ENCODE measurements at places on chromosomes 2 and 18. TPM values are rescaled to one million over a fixed set of nuclear protein-coding genes. Genes with fewer than 3 reads are reported as not detected.

DNA sequence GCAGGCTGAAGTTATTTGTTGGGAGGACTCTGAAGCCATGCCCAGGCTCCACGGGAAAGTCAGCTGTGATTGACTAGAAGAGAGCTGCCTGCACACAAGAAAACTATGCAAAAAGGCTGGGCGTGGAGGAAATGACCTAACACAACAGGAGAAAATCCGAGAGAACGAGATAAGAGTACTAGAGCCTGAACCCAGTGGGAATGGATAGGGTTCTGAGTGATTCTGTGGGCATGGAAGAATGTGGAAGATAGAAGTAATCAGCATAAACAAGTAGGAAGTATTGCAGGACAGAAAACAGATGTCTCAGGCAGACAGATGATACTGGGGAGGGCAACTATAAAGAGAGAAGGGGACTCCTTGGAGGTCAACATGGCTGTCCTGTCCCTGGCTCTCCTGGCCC is 12.1 kb upstream of the COPS8 start:
- peaks cover 28% of the 10 kb centered on the region for H3K4me1 ChIP-seq
- H3K4me3 ChIP-seq, result no peak overlapping the region
- no peaks in the 10 kb centered on the region for H3K36me3 ChIP-seq
- DNase-seq, result no peak
- peak overlapping the region; percentile 56 for H3K27ac ChIP-seq
- H3K27me3 ChIP-seq, result no peaks in the 10 kb centered on the region

- DNase-seq, result no peak
- no peaks in the 10 kb centered on the region for H3K4me1 ChIP-seq
- H3K36me3 ChIP-seq, result no peaks in the 10 kb centered on the region
- no peak overlapping the region for H3K4me3 ChIP-seq
- no peak overlapping the region for H3K27ac ChIP-seq
- no peaks in the 10 kb centered on the region for H3K27me3 ChIP-seq
Observed at GRCh38 chr2:188701836-188702235, 272.3 kb upstream of the COL3A1 start.

- H3K36me3 ChIP-seq, result no peaks in the 10 kb centered on the region
- no peaks in the 10 kb centered on the region for H3K27me3 ChIP-seq
- no peaks in the 10 kb centered on the region for H3K4me1 ChIP-seq
- DNase-seq, result no peak
Observed at GRCh38 chr2:121298476-121298875, 13.5 kb upstream of the TFCP2L1 start.

DNA sequence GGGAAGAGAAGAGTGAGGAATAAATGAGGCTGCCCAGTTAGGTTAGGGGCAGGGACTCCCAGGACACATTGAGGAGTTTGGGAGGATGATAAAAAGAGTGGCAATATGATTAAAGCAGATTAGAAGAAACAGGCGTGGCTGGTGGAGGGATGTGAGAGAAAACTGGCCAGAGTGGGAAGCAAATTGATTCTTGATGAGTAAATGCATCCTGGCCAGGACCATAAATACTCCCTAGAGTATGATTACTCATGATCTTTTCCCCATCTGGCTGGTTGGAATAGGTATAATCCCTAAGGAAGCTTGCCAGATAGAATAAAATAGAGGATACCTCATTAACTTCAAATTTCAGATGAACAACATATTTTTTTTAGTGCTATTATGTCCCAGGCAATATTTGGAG is 21.5 kb upstream of the DAW1 start:
- no peaks in the 10 kb centered on the region for H3K36me3 ChIP-seq
- no peaks in the 10 kb centered on the region for H3K27me3 ChIP-seq
- DNase-seq, result no peak

DNA sequence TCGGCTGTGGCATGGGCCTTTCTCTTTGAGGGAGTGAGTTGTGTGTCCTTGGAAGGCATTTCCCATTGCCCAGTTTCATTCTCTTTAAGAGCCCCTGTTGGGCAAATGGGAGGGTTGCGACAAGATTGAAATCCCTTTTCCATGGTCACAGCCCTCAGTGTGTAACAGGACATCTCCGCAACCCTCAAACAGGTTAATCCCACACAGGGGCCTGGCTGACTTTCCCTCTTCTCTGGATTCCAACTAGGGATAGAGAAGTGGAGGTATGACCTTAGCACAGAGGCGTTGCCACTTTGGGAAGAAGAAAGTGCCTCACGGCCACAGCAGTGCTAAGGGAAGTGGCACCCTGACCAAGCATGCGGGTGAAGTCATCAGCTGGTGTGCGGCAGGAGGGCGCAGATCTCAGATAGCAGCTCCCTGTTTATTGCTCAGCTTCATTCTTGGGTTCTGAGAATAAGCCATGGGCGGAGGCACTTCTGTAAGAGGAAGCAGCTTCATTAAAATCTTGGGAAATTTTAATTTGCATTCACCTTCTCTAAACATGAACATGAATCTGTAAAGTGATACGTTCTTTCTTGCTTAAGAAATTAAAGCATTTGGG is 256.5 kb downstream of the GBX2 start:
- H3K27me3 ChIP-seq, result no peaks in the 10 kb centered on the region
- H3K4me1 ChIP-seq, result no peaks in the 10 kb centered on the region
- no peaks in the 10 kb centered on the region for H3K36me3 ChIP-seq
- no peak overlapping the region for H3K27ac ChIP-seq
- H3K4me3 ChIP-seq, result no peak overlapping the region
- no peak for DNase-seq

Gene HMSD
- total RNA-seq, result 2.1 TPM

DNA sequence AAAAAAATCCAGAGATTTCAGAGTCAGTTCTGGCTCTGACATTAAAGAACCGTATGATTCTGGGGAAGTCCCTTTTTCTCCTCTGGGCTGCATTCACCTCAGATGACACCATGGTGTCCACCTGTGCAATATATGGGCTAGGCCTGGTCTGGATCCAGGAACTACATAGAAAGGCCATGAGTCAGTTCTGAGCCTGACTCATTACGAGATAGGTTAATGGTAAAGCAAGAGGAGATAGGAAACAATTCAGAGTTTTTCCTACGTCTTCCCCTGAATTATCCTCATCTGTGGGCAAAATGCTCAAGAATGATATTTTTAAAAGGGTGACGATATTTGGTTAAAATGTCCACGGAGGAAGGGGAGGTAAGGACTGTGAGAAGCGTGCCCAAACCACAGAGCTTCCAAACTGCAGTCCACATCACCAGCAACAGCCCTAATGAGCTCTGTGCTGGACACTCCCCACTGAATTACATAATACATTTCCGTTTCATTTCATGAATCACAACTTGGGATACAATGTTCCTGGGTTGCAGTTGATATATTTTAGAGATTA is 180.1 kb upstream of the OSR1 start:
- H3K27ac ChIP-seq, result no peak overlapping the region
- DNase-seq, result no peak
- H3K27me3 ChIP-seq, result no peaks in the 10 kb centered on the region
- H3K4me3 ChIP-seq, result no peak overlapping the region
- H3K4me1 ChIP-seq, result no peaks in the 10 kb centered on the region

DNA sequence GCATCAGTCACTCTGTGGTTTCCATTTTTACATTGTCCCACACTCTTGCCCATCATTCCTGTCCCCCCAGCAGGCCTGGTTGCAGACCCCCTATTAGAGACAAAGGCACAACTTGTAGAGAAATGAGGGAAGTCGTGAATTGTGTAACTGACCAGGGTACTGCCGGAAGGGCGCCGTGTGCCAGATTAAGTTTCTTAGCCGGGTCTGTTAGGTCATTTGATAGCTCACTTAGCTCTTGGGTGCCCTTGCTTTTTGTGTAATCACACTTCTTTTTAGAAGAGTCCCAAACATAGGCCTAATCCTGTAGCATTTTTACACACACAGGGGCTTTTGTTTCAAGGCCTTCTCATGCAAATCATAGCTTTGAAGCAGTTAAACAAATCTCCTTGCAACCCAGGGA is 87.2 kb downstream of the CTAGE1 start:
- H3K4me3 ChIP-seq, result no peak overlapping the region
- H3K36me3 ChIP-seq, result no peaks in the 10 kb centered on the region
- H3K4me1 ChIP-seq, result no peaks in the 10 kb centered on the region
- DNase-seq, result no peak

DNA sequence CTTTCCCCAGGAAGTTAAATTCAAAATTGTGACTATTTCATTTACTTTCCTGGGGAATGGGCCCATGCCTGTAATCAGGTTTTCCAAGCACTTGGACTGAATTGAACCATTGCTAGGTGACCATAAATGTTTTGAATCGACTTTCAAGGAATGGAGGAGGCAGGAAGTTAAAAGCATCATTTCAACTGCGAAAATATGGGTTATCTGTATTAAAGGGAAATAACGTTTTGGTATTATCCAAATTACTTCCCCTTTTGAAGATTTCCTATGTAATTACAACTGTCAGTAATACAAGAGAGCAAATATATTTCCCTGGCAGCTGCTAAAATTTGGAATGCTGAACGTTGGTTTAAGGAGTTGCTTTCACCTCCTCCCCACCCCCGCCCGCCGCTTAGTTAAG is 19.0 kb downstream of the PNO1 start:
- no peak overlapping the region for H3K4me3 ChIP-seq
- DNase-seq, result no peak

DNA sequence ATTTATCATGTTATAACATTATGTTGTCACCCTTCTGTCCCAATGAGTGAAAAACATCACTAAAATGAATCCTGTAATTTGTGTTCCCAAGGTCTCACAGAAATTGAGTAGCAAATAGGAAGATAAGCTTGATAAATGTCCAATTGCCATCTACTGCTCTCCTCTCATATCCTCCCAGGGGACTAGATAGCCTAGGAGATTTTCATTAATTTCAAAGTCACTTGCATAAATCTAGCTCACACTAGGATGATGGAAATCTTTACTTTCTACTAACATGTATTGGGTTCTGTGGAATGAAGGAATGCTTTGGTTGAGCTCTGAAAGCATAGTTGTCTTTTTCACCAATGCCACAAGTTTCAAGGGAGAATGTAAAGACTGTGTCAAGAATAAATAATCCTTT is 605.5 kb upstream of the CDH7 start:
- H3K27ac ChIP-seq, result no peak overlapping the region
- no peaks in the 10 kb centered on the region for H3K36me3 ChIP-seq
- no peaks in the 10 kb centered on the region for H3K4me1 ChIP-seq
- H3K27me3 ChIP-seq, result no peaks in the 10 kb centered on the region

GRCh38 chr2:164028814-164029534 is 293.2 kb upstream of the FIGN start:
- no peaks in the 10 kb centered on the region for H3K27me3 ChIP-seq
- H3K36me3 ChIP-seq, result no peaks in the 10 kb centered on the region
- DNase-seq, result no peak
- H3K4me1 ChIP-seq, result no peaks in the 10 kb centered on the region
- H3K27ac ChIP-seq, result no peak overlapping the region

DNA sequence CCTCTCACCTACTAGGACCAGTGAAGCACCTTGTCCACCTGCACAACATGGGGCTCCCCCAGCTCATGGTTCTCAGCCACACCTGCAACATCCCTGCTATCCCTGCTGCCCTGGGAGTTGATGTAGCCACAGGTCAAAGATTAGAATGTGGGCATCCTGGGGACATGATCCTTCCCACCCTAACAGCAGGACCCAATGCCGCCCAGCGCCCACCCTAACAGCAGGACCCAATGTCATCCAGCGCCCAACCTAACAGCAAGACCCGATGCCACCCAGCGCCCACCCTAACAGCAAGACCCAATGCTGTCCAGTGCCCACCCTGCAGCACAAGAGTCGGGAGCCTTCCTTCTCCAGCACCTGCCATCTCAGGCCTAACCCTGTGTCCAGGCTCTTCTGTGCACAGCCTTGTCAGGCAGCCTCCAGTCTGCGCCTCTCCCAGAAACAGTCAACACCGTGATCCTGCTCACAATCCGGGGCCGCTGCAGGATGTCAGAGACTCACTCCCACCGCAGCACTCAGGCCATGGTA is 237.3 kb upstream of the SALL3 start:
- no peaks in the 10 kb centered on the region for H3K27me3 ChIP-seq
- H3K4me3 ChIP-seq, result no peak overlapping the region
- H3K36me3 ChIP-seq, result no peaks in the 10 kb centered on the region
- no peak overlapping the region for H3K27ac ChIP-seq
- H3K4me1 ChIP-seq, result no peaks in the 10 kb centered on the region
- DNase-seq, result no peak

Gene MAL
- 21.2 TPM for total RNA-seq

DNA sequence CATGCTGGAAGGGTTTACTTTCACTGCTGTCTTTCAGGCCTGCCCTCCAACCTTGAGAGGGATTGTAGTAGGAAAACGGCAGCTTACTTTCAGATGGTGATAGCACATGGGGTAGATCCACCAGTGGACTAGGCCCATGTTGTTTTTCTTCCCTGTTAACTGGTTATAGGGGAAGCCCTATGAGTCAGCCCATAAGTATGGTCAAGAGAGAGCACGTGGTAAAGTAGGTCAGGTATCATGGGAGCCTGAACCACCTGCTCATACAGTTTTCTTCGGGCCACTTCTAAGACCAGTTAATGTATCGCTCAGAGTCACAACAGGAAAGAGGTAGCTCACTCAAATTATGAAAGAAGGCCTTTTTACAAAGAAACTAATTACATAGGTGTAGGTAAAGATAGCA is 33.0 kb downstream of the PDK1 start:
- peaks cover 17% of the 10 kb centered on the region for H3K36me3 ChIP-seq
- DNase-seq, result no peak
- no peaks in the 10 kb centered on the region for H3K4me1 ChIP-seq
- no peak overlapping the region for H3K27ac ChIP-seq

DNA sequence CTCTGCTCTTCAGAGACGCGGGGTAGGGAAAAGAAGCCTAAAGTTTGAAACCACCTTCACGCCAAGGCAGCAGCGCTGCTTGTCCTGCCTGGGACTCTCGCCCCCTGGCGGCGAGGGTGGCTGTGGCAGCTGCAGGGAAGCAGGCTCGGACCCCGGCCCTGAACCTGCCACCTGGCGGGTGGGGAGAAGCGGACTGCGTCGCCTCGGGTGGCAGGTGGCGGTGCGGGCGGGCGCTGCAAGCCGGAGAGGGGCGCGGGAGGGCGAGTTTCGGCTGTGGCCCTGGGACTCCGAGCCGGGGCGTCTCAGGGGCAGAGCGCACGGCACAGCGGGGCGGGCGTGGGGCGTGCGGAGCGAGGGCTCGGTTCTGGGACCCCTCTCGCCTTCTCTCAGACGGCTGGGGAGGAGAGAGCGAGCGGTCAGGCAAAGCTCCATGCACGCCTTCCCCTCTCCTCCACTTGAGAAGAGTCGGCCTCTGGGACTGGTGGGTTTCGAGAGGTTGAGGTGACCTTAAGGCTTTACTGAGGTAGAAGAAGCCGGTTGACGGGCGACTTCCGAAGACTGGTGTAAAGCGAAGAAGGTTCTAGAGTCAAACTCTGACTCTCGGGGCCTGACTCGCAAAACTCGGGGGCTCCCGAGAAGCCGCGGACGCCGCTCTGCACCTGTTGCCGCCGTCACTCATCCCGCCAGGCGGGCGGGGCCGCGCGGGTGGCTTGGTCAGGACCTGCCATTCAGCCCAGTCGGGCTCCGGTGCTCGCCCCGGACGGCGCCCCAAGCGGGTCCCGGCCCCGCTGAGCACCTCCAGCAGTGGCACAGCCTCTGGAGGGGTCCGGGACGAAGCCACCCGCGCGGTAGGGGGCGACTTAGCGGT is 1.1 kb upstream of the BOLL start:
- no peak overlapping the region for H3K27ac ChIP-seq
- peaks cover 18% of the 10 kb centered on the region for H3K27me3 ChIP-seq
- H3K4me1 ChIP-seq, result peaks cover 10% of the 10 kb centered on the region
- no peaks in the 10 kb centered on the region for H3K36me3 ChIP-seq
- peak; percentile 76 for DNase-seq

All from upper lobe of right lung (tissue), 1 donor.